ENCODE measurements at places on chromosomes 13 and 19.

- DNase-seq: no peak
These were observed 8.5 kb downstream of the PLEKHA4 start for GRCh38 chr19:48859711-48860572.

- no peak for DNase-seq
These were observed 101.5 kb upstream of the FNDC3A start for GRCh38 chr13:48874165-48874564.

GRCh38 chr19:41904118-41904870, 21.3 kb downstream of the ARHGEF1 start:
- DNase-seq: no peak

DNA sequence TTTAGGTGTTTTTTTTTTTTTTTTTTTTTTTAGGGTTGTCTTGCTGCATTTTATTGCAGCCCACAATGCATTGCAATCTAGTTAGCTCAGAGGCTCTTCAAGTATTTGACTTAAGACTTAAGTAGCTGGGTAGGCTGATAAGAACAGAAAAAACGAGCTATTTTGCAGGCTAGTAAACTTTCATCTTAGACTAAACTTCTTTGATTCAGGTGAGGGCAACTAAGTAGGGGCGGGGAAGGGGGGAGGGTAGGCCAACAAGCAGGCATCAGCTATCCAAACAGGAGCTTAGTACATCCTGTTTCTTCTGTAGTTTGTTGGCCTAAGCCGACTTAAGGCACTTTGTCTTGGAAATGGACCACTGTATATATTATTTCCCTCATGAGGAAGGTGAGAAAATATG, 4.9 kb upstream of the TDRD3 start:
- no peak for DNase-seq

GRCh38 chr19:30682146-30682998, 310.2 kb downstream of the ZNF536 start:
- DNase-seq: no peak

GRCh38 chr19:31319465-31319864, 29.8 kb downstream of the TSHZ3 start:
- peak; percentile 52 for DNase-seq

GRCh38 chr13:52994865-52995264, 33.7 kb upstream of the OLFM4 start:
- DNase-seq: no peak

GRCh38 chr19:13078897-13079541, 23.6 kb downstream of the LYL1 start:
- DNase-seq: peak; percentile 73

DNA sequence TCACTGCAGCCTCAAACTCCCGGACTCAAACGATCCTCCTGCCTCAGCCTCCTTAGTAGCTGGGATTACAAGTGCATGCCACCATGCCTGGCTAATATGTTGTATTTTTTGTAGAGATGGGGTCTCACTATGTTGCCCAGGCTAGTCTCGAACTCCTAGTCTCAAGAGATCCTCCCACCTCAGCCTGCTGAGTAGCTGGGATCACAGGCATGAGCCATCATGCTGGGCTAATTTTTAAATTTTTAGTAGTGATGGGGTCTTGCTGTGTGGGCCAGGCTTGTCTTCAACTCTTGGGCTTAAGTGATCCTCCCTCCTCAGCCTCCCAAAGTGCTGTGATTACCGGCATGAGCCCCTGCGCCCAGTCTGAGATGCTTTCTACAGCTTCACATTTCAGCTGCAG, 15.3 kb downstream of the ATCAY start:
- DNase-seq: no peak

DNA sequence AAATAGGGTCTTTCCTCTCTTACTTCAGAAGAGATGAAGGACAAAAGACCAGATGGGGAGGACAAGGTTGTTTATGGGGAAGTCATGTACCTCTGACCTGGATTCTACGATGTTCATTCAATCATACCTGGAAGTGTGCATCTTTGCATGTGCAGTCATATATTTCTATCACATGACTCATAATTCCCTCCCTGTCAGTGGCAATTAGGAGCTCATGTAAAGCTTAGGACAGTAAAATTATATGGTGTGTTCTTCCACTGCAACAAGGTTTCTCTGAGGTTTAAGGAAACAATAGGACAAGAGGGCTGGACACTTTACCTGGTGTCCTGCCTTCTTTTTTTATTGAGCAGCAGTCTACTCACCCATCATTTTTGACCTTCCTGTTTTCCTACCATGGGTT, 19.8 kb downstream of the CEACAM7 start:
- no peak for DNase-seq

- DNase-seq: no peak
These were observed 573.8 kb upstream of the MIR17HG start for GRCh38 chr13:90773681-90774080.

- peak; percentile 60 for DNase-seq
These were observed at the start of gene DHDH for GRCh38 chr19:48933382-48933932. DHDH (plus strand) TSS chr19:48933699; CDS start chr19:48933722, 23 bp downstream.

DNA sequence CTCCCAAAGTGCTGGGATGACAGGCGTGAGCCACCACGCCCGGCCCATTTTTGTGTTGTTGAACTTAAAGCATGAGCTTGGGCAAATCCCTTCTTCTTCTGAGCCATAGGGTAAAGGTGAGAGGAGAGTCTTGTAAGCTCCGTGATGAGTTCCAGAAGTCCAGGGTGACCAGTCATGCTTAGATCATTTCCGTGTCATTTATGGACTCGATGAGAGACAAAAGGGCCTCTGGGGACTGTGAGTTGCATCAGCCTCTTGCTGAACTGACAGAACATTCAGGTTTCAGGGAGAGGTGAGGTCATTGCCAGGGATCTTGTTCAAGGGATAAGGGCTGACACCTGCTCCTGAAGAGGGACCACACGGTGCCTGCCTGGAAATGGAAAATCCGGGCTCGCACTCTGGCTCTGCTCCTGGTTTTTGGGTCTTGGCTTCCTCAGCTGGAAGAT, 53.6 kb downstream of the GADD45B start:
- no peak for DNase-seq

- peak; percentile 45 for DNase-seq
These were observed 20.3 kb downstream of the ACTN4 start for GRCh38 chr19:38667661-38668171.

DNA sequence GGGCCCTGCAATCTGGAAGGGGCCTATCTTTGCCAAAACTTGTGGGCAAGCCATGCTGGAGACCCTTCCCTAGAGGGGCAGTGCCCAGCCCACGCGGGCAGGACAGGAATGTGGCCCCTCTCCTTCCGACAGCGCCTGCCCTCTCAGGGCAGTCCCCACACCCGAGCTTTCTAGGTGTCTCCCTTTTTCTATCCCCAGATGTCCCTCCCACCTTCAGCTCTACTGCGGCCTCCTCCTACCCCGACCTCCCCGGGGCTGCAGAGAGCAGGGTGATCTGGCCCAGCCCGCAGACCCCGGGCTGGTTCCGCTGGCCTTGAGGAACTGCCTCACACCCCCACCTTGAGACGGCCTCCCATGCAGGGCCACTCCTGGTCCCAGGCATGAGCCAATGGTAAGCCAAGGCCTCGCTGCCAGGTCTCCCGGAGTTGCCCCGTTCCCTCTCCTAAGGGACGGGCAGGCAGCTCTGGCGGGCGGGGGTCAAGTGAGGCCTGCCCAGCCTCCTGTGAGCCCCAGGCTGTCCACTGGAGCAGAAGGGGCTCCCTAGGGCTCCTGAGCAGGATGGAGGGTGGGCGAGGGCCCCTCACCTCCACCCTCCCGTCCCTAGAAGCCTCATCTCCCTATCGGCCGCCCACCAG, 39.7 kb downstream of the KLF2 start:
- DNase-seq: no peak

GRCh38 chr13:99375738-99376080, 68.5 kb upstream of the GPR183 start:
- no peak for DNase-seq

DNA sequence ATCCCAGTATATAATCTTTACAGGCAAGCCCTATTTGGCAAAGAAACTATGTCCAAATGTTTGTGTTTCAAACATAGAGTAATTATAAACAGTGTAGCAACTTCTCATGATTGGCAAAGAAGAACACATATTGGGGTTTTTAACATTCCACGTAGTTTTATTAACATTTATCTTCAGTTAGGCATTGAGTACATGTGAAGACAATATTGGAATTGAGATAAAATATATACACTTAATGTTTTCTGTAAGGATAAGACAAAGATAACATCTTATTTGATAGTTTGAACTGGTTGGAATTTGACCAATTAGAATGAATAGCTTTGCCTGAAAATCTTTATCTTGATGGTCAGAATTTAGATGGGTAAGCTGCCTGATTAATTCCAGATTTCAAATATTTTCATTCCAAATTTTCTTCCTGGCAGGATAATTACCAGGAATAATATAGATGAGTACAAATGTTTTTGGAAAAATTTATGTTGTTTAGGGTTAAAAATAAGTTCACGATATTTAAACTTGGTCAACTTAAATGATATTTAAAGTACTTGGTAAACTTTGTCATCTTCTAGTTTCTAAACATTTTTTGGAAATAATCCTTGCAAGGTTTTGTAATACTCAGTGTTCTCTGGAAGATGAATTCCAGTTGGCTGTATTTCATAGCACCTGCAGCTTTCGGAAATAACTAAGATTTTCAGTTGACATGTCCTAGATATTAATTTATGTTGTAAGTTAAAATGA, 536.5 kb upstream of the SPRY2 start:
- peak; percentile 84 for DNase-seq
